ENCODE measurements at places on chromosomes 4 and X.

- DNase-seq, result no peak
Observed at GRCh38 chr4:76366737-76367136, 54.2 kb downstream of the CCDC158 start.

GRCh38 chr4:118307643-118308042, 45.2 kb downstream of the PRSS12 start:
- no peak for DNase-seq

DNA sequence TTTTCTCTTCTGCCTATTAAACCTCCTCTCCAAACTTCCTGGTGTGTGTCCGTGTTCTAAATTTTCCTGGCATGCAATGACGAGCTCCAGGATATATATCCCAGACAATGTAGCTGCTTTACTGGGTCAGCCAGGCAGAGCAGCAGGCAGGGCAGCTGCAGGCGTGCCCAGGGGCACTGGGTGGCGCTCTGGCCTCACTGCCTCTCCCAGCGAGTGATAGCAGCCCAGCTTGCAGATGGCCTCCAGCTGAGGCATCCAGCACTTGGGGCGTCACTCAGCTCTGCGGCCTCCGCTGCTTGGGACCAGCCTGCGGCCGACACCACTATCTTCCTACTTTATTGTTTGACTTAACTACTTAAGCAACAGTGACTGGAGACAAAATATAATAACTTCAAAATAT, 23.0 kb upstream of the UBA6 start:
- DNase-seq, result no peak

- no peak for DNase-seq
Observed at GRCh38 chr4:125121581-125121980, 193.2 kb upstream of the FAT4 start.

DNA sequence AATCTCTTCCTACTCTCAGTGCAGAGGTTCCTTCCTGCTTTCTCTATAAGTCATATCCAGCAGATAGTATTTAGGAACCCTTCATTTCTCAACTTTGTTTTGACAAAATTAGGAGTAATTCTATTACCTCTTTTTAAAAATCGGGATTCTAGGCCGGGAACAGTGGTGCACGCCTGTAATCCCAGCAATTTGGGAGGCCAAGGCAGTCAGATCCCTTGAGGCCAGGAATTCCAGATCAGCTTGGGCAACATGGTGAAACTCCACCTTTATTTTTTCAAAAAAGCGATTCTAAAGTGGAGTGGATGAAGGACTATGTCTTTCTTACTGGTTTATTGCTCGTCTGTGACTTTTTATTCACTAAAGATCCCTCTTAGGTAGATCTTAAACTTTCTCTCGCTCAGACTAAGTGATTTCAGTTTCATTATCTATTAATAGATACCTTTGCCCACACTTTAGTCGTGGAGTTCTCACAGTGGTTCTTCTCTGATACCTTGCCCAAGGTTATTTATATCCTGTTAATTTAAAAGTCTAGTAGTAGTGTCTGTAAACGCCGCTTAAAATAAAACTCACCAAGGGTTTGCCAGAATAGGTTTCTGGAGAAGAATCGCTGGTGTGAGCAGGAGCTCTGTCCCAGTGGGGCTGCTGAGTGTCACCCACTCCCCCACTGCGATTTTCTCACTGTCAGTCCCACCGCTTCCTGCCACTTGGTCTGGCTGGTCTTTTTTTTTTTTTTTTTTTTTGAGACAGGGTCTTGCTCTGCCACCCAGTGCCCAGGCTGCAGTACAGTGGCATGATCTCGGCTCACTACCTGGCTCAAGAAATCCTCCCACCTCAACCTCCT, 27.0 kb upstream of the TMEM131L start:
- DNase-seq, result no peak

DNA sequence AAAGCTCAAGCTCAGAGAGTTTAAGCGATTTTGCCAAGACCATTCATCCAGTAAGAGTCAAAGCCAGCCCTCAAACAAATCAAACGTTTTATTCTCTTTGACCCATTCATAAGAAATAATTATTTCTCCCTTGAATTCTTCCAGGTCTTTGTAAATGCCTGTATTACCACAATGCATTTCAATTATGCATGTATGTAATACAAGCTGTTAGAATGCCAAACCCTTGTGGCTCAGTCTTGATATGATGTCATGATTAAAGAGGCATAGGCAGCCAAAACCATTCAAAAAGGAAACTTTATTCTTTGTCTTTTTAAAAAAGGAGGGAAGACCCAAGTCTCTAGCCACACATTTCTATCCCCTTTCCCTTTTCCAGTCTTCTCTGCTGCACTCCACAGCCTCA, 56.5 kb upstream of the PGM2 start:
- DNase-seq, result no peak
